ENCODE measurements at places on chromosomes 1 and 21.

- DNase-seq: no peak
Observed at GRCh38 chr1:221246628-221247415, 367.6 kb downstream of the HLX start.

DNA sequence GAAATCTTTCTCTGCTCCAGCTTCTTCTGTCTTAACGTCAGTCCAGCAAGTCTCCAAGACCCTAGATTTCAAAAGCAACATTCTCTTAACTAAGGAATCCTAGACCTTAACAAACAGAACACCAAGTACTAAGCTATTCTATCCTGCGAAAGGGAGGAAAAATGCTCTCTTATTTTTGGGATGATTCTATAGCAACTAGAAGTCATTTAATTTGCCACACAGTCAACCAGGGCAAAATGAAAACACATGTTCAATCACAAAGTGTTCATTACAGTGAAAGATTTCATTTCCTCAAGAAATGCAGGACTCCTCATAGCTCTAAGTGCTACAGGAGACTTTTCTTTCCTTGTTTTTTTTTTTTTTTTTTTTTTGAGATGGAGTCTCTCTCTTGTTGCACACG, 36.2 kb upstream of the DOCK7 start:
- no peak for DNase-seq

- no peak for DNase-seq
Observed at GRCh38 chr1:233990486-233990885, 86.0 kb downstream of the SLC35F3 start.

DNA sequence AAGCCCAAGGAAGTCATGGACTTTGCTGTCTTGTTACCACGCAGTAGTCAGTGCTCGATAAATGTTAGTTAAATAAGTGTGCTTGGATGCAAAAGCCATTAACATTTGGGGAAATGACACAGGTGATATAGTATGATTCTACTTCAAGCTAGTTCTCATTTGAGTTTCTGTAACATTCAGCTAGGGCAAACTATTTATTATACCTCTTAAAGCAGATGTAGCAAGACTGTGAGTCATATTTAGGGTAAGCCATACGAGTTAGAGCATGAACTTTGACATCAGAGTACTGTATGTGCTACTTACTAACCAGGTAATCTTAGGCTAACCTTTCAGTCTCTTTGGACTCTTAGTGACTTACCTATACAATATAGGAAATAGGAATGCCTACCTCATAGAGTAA, 21.0 kb downstream of the CLCA4 start:
- no peak for DNase-seq

- DNase-seq: no peak
Observed at GRCh38 chr1:88191917-88192316, 492.2 kb upstream of the PKN2 start.

DNA sequence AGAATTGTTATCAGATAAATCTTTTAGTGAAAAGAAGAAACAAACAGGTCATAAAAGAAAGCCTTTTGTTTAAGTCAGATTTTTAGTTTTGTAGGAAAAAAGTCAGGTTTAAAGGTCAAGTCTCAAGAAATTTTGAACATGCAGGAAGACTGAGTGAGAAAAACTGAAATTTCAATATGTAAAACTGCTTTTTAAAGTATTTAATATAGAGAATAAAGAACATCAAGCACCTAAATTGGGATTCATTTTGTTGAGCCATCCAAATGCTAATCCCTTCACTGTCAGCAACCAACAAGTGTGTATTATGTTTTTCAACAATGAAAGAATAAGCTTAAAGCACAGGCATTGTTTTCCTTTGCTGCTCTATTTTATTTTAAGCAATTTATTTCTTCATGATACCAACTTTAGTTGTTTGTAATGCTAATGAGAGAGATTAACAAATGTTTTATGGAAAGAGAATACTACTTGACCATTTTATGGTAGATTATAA, 114.9 kb upstream of the SERTAD4 start:
- no peak for DNase-seq

GRCh38 chr1:33237579-33237978, 18.7 kb upstream of the ZNF362 start:
- no peak for DNase-seq

- no peak for DNase-seq
Observed at GRCh38 chr1:8397511-8397910, 79.6 kb downstream of the SLC45A1 start.

DNA sequence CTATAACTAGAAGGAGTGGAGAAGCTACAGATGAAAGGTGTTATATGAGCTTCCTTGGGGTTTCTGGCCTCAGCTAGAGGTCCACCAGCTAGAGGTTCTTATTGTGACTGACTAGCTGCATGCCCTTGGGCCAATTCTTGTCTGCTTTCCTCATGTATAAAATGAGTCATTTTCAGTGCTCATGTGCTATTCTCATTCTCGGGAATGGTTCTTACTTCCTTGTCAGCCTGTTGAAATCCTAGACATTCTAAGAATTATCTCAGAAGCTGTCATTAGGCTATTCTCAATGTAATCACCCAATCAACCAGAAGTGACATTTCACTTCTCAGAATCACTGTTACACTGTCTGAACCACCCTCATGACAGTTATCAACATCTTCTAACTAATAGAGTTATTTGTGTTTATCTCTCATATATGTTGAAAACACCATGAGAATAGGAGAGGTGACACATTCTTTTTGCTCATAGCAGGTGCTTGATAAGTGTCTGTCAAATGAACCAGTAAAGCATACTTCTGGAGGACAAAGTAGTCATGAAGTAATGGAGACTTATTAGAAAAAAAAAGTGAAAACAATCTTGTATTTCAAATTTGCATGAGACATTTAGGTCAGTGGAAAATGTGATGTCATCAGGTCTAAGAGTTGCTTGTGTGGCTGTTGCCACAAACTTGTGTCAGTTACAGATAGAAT, 122.8 kb upstream of the IVNS1ABP start:
- no peak for DNase-seq

DNA sequence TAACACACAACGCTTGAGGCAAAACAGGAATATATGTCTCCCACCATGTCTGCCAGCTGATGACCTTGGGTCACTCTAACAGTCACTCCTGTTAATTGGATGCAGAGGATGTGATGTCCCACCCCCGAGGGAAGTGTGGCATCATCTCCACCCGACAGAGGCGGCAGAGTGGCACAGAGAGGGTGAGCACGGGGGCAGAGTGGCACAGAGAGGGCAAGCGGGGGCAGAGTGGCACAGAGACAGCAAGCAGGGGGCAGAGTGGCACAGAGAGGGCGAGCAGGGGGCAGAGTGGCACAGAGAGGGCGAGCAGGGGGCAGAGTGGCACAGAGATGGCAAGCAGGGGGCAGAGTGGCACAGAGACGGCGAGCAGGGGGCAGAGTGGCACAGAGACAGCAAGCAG, 44.3 kb downstream of the DISP3 start:
- no peak for DNase-seq

GRCh38 chr1:84737590-84737989, 47.3 kb upstream of the SSX2IP start:
- DNase-seq: no peak

DNA sequence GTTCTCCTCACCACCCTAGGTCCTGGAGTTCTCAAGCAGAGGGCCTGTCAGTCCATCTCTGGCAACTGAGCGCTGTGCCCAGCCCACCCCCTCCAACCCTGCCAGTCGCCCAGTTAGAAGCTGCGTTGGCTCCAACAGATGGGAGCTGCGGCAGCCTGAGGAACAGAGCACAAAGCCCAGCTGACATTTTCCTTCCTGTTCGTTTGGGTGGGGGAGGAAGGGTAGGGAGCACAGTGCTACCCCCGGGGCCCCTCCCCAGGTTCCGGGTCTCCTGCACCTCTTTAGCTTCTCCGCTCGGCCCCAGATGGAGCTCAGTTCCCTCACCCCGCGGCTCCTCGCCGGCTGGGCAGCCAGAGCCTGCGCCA, 1.4 kb downstream of the LRRN2 start:
- no peak for DNase-seq

DNA sequence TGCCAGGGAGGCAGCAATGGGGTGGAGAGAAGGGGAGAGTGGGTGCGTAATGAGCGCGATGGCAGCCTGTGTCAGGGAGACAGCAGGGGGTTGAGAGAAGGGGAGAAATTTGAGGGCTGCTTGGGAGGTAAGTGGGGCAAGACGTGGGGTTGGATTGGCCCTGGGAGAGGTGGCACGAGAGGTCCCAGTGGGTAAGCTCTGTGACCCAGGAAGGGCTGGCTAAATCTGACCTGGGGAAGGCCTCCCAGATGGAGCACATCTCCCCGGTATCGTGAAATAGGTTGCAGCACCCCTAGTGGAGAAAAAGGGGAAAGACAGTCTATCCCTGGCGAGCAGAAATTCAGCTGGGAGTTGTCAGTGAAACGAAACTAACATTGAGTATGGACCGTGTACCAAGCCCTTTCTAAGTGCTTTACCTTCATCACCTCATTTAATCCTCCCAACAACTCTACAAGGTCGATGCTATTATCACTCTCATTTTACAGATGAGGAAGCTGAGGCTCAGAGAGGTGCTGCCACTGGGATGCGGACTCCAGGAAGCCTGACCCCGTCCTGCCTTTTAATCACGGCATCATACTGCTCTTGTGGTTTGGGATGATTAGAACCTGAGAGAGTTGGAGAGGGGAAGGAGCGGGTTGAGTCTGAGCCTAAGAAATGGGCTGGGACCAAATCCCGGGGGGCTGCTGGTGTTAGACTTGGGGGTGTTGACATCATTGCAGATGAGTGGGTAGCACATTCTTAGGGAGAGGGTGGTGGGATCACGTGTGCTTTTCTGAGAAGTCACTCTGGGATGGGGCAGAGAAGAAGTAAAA, 56.6 kb upstream of the RPL11 start:
- peak; percentile 45 for DNase-seq

- no peak for DNase-seq
Observed at GRCh38 chr1:223641523-223642039, 23.9 kb downstream of the CAPN8 start.

DNA sequence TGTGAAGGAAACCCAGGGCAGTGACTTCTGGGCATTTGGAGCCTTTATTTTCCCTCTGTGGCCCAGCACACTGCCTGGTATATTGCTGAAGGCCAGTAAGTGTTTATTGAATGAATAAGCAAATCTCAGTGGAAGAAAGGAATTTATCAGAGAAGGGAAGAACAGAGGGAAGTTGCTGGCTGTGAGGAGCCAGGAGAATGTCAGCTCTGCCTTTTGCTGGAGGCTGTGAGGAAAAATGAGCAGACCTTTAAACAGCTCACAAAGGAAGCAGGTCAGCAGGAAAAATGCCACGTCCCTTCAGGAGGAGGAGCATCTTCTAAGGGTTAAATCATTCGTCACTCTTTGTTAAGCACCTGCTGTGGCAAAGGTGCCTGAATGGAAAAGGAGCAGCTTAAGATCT, 75.9 kb downstream of the GIPC2 start:
- no peak for DNase-seq

GRCh38 chr1:67078291-67078690, 24.3 kb upstream of the SLC35D1 start:
- DNase-seq: no peak

GRCh38 chr1:11320153-11320936, 47.3 kb downstream of the UBIAD1 start:
- DNase-seq: peak; percentile 33

DNA sequence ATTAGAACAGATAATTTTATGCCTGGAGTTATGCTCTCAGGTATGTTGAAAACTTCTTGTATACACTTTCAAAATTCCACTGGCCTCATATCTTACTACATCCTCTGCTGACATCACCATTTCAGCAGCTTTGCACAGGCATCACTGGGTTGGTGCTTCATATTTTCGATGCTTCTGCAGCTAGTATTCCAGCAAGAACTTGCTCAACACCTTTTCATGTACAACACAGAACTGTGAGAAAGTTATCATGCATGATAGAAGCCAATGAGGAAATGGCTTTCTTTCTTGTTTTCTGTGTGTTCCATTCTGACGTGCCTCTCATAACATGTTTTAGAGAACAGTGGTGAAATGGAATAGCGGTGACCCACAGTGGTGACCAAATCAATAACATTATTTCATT, 5.1 kb upstream of the GBP5 start:
- no peak for DNase-seq

GRCh38 chr1:54234284-54234683, 34.3 kb downstream of the MRPL37 start:
- DNase-seq: no peak

DNA sequence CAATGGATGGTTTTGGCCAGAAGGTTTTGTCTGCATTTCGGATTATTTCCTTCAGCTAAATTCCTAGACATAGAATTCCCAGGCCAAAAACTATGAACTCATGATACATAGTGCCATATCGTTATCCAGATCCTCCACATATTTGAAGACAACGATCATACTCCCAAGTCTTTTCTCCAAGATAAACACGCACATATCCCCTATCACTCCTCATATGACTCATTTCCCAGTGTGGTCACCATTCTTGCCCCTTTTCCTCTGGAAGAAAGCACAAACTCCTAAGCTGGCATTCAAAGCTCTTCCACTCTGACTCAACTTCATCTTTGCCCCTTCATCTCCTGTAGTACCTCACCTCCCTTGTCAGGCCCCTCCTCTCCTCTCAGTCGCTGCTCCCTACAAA, 277.6 kb downstream of the PLPP3 start:
- DNase-seq: no peak
